ENCODE measurements at places on chromosomes 11 and 22. TPM values are rescaled to one million over a fixed set of nuclear protein-coding genes. Genes with fewer than 3 reads are reported as not detected.

CARD10 gene
- polyA plus RNA-seq: 16.2 TPM

RIN1 gene
- 1.6 TPM for polyA plus RNA-seq

OR2AG2 gene
- polyA plus RNA-seq: 0.10 TPM

- no peak for DNase-seq
Measured at GRCh38 chr22:26474682-26475081, 8.9 kb downstream of the HPS4 start.

DNA sequence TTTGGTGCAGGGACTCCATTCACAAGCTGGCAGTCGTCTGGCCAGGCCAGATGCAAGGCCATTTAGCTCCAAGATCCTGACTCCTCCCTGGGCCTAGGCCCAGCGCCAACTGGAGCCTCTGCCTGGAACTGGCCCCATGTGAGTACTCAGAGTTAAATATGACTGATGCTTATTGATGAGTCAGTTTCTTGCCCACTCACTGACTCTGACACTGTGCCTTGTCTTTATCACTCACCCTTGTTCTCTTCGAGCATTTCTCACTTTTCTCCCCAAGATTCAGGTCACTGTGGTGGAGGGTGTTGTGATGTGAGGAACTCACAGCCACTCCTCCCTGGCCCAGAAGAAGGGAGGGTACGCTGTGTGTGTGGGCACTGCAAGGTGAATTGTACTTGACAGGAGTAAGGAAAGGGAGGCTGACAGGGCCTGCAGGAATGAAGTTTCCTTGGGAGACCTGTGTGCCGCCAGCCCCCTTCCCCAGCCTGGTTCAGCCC is 23.2 kb upstream of the ST3GAL4 start:
- DNase-seq: no peak

- DNase-seq: no peak
Measured at GRCh38 chr11:100824041-100824809, 137.1 kb downstream of the ARHGAP42 start.

GRCh38 chr22:21726650-21727049 is 8.9 kb downstream of the YPEL1 start:
- no peak for DNase-seq

GRCh38 chr11:57735619-57736298 is 5.5 kb upstream of the SELENOH start:
- no peak for DNase-seq

All from right renal cortex interstitium (tissue), 3 donors.